Left ventricle myocardium superior (tissue), 1 donor: ENCODE measurements at places on chromosomes 6 and 20. TPM values are rescaled to one million over a fixed set of nuclear protein-coding genes. Genes with fewer than 3 reads are reported as not detected.

HCK gene
- total RNA-seq, result 4.4 TPM

TNFRSF6B gene
- total RNA-seq, result 0.64 TPM

SNX3 gene
- 268 TPM for total RNA-seq

MAP3K5 gene
- 38.5 TPM for total RNA-seq

HTR1E gene
- not detected for total RNA-seq

SCRT2 gene
- total RNA-seq, result not detected

COL21A1 gene
- total RNA-seq, result 23.2 TPM

HRH3 gene
- not detected for total RNA-seq

GRCh38 chr6:147617366-147617765, 108.9 kb downstream of the SAMD5 start:
- no peak for DNase-seq

DNA sequence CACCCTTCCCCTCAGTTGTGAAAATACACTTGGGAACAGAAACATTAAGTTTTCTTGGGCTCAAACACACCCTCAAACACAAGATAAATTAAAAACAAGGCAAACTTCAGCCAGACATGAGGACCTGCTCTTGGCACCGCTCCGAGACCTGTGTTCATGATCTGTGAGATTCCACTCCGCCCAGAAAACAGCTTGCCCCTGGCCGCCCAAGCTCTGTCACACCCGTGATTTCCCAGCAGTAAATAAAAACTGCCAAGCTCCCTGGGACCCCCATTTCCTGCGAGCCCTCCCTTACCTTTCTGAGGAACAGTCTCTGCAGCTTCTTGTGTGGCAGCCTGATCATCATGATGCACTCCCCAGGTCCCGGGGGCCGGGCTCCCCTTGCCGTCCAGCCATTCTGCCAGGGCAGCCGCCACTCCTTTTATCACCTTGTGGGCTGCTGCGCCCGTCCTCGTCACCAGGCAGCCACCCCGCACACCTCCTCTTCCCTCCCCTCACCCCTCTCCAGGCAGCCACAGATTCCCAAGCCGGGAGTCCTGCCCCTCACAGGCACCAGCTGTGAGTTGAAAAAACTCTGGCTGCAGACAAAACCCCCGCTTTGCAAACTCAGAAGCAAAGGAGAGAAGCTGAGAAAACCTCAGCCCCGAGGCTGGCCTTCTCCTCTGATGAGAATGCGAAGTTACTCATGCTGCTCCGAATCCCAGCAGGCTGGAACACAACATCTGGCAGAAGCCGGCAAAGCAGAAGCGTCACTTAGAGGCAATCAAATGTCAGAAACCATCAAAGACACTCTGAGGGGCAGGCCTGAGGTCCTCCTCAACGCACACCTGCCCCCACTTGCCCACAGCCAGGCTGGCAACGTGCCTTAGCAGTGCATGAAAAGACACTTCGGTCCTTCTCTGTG, 130.4 kb upstream of the RPS6KA2 start:
- DNase-seq, result no peak

DNA sequence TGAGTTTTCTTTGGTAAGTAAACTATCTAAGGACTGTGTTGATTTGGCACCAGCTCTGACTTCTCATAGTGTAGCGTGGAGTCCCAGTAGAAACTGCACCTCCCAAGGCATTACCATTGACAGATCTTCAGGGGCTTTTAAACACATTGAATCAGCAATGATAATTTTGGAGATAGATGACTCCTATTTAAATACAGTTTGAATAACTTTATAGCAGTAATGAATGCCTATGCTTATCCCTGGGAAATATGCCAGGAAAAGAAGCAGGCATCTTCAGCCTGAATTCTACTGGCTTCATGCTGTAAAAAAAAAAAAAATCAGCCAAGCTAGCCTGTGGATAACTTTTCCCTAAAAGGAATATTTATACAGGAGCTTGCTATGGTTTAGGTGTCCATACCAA, 895.9 kb downstream of the EYS start:
- no peak for DNase-seq

- DNase-seq, result no peak
Observed at GRCh38 chr6:33622456-33623431, 1.6 kb downstream of the ITPR3 start.

GRCh38 chr6:99434702-99435530, 9.8 kb upstream of the PNISR start:
- no peak for DNase-seq

DNA sequence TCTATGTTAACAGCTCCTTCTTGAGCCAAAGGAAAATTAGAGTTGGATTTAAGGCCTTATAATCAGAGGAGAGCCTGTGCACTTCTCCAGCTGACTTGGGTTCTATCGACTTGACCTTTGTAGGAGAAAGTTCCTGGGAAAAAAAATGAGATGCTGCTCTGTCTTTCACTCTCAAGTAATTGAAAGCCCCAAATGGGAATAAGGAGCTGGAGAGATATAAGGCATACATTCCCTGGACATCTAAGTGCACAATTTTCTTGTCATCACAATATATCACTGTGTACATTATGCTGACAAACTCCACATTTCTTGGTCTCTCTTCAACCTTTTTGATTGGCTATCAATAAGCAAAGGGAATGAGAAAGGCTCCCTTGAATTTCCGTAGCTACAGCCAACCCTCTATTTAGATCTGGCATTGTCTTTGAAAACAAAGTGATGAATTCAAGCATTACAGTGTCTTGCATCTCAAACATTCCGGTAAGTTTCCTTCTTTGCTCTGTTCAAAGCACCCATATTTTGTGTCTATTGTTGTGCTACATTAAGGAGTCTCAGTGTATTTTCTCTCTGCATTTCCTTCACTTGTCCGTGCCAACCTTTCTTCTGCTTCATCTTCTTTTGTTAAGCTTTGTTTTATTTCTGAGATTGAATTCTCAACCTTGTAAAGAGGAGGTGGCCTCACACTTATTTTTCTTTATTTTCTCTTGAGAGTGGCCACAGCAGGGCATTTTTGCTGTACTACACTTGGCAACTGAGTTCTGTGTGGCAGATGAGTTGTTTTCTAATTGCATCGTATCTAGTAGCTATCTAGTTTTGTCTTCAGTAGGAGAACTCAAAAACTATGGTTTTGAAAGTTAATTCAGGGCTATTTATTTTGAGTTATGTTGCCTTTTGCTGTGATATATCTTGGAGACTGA, 450.3 kb upstream of the MAN1A1 start:
- DNase-seq, result no peak

DNA sequence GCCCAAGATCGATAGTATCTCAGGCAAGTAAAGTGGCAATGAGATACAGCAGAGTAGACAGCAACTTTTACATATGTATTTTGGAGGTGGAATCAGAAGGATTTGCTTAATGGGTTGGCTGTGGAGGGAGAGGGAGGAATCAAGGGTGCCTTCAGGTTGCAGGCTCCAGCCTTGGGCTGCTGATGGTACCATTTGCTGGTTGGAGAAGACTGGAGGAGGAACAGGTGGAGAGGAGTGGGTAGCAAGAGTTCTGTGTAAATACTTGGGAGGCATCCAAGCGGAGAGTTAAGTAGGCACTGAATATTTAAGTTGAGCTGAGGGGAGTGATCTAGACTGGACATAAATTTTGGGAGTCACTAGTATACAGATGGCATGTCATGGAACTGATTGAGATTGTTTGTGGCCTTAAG, 5.2 kb downstream of the BICRAL start:
- DNase-seq, result no peak

- DNase-seq, result no peak
Observed at GRCh38 chr6:149046164-149046821, 271.2 kb upstream of the TAB2 start.

GRCh38 chr6:140372064-140372463, 997.6 kb upstream of the CITED2 start:
- no peak for DNase-seq

GRCh38 chr6:44022671-44023352, 104.4 kb downstream of the MRPL14 start:
- no peak for DNase-seq

DNA sequence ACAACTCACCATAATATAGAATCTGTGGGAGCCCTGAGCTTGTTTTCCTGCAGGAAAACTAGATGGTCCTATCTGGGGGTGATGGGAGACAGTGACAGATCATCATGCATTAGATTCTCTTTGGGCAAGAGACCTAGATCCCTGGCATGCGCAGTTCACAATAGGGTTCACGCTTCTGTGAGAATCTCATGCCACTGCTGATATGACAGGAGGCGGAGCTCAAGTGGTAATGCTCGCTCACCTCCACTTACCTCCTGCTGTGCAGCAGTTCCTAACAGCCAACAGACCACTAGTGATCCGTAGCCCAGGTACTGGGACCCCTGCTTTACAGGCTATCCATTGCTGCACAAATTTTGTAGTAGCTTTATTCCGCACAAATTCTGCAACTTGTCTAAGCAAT, 84.5 kb downstream of the HIVEP2 start:
- DNase-seq, result no peak

GRCh38 chr6:36362551-36363370, 24.7 kb downstream of the ETV7 start:
- DNase-seq, result no peak

DNA sequence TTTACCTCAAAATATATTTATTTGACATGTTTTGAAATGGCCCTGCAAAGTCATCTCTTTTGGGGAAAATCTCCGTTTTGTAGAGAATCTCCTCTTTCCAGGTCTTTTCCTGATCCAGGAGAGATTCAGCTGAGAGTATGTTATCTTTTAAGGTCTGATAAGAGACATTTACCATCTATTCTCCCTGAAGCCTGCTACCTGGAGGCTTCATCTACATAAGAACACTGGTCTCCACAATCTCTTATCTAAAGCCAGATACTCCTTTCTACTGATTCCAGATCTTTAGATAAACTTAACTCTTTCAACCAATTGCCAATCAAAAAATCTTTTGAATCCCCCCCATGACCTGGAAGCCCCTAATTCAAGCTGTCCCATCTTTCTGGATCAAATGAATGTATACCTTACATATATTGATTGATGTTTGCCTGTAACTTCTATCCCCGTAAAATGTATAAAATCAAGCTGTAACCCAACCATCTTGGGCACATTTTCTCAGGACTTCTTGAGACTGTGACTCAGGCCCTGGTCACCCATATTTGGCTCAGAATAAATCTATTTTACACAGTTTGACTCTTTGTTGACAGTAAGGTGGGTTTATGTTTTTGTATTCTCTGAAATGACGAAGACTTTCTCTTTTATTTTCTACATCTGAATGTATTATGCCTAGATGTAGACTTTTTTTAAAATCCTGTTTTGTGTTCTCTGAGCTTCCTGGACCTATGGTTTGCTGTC, 95.5 kb downstream of the ECT2L start:
- DNase-seq, result no peak

- DNase-seq, result no peak
Observed at GRCh38 chr6:80003826-80004172, 650 bp upstream of the TTK start.
